ENCODE measurements at places on chromosomes 5 and 9.

GRCh38 chr5:171495122-171495700 is 75.8 kb downstream of the FGF18 start:
- no peaks in the 10 kb centered on the region for H3K4me1 ChIP-seq
- no peak overlapping the region for H3K4me3 ChIP-seq
- H3K36me3 ChIP-seq = no peaks in the 10 kb centered on the region
- no peaks in the 10 kb centered on the region for H3K27me3 ChIP-seq
- peak overlapping the region; percentile 63 for H3K27ac ChIP-seq

DNA sequence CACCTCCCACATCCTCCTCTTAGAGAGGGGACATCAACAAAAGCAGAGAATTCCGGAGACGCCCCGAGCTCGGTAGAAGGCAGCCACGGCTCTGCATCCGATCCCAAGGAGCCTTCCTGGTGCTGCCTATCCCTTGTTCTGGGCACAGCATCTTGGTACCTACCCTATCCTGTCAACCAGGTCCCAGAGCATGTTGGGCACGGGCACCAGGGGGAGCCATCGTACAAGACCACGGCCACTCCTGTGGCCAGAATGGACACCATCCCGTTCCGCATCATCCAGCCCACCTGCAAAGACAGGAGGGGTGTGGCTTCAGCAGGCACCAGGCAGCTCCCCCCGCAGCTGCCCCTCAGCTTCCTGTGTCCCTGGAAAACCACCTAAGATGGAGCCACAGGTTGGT is 62.7 kb upstream of the ZNF354A start:
- H3K27ac ChIP-seq = no peak overlapping the region
- no peak for DNase-seq
- no peak overlapping the region for H3K4me3 ChIP-seq
- no peaks in the 10 kb centered on the region for H3K4me1 ChIP-seq

DNA sequence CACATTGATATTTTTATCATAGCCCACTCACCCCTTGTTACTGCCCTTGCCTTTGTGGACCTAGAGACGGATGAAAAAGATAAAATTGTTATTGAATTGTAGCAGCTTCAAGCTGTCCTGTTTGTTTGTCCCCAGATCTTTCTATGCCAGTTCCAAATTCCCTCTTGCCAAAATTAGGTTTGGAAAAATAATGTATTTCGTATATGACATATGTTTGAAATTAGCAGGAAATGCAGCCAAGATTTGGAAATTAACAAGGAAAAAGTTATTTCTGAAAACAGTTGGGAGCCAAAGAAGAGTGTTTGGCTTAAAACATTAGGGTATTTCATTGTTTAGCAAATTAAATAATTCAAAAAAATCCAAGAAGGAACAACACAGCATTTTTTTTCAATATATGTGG is 33.5 kb downstream of the SPATA31D1 start:
- H3K36me3 ChIP-seq = no peaks in the 10 kb centered on the region
- H3K4me1 ChIP-seq = no peaks in the 10 kb centered on the region
- H3K27ac ChIP-seq = no peak overlapping the region
- DNase-seq = no peak
- H3K4me3 ChIP-seq = no peak overlapping the region

DNA sequence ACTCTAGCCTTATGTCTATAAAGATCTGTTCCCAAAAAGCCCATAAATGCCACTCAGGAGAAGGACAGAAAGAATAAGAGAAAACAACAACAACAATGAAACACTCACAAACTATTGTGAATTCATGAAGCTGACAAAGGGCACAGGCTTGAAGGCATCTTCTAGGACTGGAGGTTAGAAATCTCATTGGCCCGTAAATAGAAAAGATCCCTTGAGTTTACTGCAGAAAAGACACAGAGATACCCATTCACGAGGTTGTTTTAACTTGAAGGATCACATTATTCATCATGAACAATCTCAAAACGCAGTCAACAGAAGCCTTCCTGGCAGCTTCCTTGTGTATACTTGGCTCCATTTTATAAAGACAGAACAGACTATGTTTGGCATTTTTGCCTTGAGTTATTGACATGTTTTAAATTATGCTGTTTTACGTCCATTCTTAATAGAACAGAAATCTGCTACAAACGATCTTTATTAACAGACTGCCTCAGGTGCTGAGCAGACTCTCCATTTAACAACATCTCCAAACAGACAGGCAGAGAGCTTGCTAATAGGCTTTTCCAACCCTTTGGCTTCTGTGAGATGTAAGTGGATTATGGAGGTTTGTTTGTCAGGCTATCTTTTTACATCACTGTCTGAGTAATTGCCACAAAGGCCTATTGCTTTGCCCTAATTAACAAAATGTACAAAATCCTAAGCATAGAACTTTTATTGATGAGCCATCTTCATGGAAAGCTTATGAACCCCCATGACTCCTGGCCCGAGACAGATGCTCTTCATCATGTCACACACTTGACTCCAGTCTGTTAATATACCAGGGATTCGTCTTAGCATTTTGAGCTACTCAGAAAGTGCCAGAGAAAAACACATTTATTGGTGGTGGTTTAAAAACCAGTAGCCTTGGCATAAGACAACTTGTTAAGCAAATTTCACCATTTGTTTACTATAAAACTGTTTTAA is 735.3 kb upstream of the ZNF608 start:
- DNase-seq = no peak
- H3K4me1 ChIP-seq = peaks cover 3% of the 10 kb centered on the region
- no peak overlapping the region for H3K4me3 ChIP-seq
- no peak overlapping the region for H3K27ac ChIP-seq
- no peaks in the 10 kb centered on the region for H3K27me3 ChIP-seq

DNA sequence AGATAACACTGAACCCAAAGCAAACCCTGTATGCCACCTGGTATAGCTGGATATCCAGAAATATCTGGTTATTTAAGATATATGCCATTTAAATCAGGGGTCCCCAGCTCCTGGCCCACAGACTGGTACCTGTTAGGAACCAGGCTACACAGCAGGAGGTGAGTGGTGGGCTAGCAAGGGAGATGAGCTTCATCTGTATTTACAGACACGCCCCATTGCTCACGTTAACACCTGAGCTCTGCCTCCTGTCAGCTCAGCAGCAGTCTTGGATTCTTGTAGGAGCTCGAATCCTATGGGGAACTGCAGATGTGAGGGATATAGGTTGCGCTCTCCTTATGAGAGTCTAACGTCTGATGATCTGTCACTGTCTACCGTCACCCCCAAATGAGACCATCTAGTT is 646.6 kb downstream of the TLE4 start:
- DNase-seq = no peak
- no peaks in the 10 kb centered on the region for H3K36me3 ChIP-seq
- no peaks in the 10 kb centered on the region for H3K4me1 ChIP-seq
- no peaks in the 10 kb centered on the region for H3K27me3 ChIP-seq

DNA sequence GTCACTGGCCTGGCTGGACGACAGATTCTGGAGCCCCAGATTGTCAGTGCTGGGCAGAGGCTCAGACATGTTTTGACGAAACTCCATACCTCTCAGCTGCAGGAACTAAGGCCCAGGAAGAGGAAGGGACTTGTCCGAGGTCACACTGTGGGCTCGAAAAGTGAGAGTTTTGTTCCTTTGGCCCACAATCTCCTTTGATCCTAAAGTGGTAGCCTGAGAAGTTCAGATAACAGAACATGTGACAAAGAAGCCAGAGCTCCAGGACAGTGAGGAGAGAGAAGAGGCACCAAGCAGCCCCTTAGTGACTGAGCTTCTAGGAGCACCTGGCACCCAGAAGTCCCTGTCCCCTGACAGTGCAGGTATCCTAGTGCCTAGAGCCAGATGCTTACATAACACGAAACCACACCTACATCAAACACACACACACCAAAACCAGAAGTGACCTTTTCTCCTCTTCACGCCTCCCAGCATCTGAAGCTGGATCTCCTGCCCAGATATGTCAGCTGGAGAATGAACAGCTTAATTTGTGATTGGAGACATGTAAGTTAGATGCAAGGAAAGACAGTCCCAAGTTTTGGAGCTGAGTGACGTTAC is 88.9 kb downstream of the ADRB2 start:
- H3K4me3 ChIP-seq = no peak overlapping the region
- H3K4me1 ChIP-seq = no peaks in the 10 kb centered on the region
- DNase-seq = no peak
- H3K36me3 ChIP-seq = no peaks in the 10 kb centered on the region
- H3K27me3 ChIP-seq = no peaks in the 10 kb centered on the region

GRCh38 chr5:177361418-177362291 is 3.9 kb downstream of the RGS14 start:
- H3K4me3 ChIP-seq = no peak overlapping the region
- DNase-seq = no peak
- H3K4me1 ChIP-seq = no peaks in the 10 kb centered on the region
- no peaks in the 10 kb centered on the region for H3K27me3 ChIP-seq

GRCh38 chr9:122033775-122034373 is 59.2 kb downstream of the TTLL11 start:
- no peak for DNase-seq
- no peaks in the 10 kb centered on the region for H3K4me1 ChIP-seq
- H3K27me3 ChIP-seq = no peaks in the 10 kb centered on the region
- H3K36me3 ChIP-seq = no peaks in the 10 kb centered on the region
- no peak overlapping the region for H3K4me3 ChIP-seq
- no peak overlapping the region for H3K27ac ChIP-seq

DNA sequence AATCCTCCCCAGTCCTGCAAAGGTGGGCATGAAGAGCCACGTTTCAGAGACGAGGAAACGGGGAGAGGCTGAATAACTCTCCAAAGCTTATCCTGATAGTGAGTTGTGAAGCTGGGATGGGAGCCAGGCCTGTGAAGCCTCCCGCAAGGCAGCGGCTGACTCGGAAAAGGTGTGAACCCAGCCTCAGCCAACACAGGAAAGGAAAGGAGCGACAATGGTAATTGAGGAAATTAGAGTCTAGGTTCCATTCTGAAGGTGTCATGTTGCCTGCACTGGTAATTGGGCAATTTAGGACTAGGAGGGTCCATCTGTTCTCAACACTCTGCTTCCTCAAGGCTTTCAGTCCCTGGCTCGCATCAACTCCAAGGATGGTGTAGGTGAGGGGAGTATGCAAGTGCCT is 83.4 kb downstream of the LIFR start:
- H3K27me3 ChIP-seq = no peaks in the 10 kb centered on the region
- H3K36me3 ChIP-seq = no peaks in the 10 kb centered on the region

- DNase-seq = no peak
- peaks cover 6% of the 10 kb centered on the region for H3K4me1 ChIP-seq
- H3K36me3 ChIP-seq = no peaks in the 10 kb centered on the region
- H3K27me3 ChIP-seq = no peaks in the 10 kb centered on the region
Observed at GRCh38 chr5:110251366-110251765, 475.1 kb downstream of the TMEM232 start.

GRCh38 chr9:16519001-16519400 is 351.5 kb downstream of the BNC2 start:
- no peaks in the 10 kb centered on the region for H3K27me3 ChIP-seq
- no peak for DNase-seq

DNA sequence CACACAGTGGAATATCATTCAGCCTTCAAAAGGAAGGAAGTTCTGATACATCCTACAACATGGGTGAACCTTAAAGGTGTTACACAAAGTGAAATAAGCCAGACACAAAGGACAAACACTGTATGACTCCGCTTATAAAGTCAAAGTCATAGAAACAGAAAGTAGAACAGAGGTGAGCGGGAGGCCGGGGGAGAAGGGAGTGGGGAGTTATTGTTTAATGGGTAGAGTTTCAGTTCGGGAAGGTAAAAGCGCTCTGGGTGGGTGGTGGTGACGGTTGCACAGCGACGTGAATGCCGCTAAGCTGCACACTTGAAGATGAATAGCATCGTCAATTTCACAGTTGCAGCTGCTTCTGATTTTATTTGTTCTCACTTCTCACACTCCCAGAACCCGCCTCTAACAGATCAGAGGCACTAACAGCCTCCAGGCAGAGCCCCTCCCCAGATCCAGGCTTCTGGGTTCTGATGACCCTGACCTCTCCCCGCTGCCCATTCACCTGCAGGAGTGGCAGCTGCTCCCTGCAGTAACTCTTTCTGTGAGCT is 34.1 kb downstream of the BNIP1 start:
- H3K36me3 ChIP-seq = no peaks in the 10 kb centered on the region
- no peak overlapping the region for H3K4me3 ChIP-seq
- no peak overlapping the region for H3K27ac ChIP-seq
- no peaks in the 10 kb centered on the region for H3K27me3 ChIP-seq
- DNase-seq = no peak

- H3K27me3 ChIP-seq = no peaks in the 10 kb centered on the region
- H3K4me3 ChIP-seq = no peak overlapping the region
- peak; percentile 59 for DNase-seq
- H3K4me1 ChIP-seq = no peaks in the 10 kb centered on the region
Observed at GRCh38 chr9:121308765-121309164, 40.8 kb downstream of the GSN start.

GRCh38 chr9:680106-680505 is 161.4 kb upstream of the DMRT1 start:
- peak overlapping the region; percentile 45 for H3K27ac ChIP-seq
- H3K36me3 ChIP-seq = no peaks in the 10 kb centered on the region
- H3K4me1 ChIP-seq = no peaks in the 10 kb centered on the region
- H3K4me3 ChIP-seq = no peak overlapping the region

GRCh38 chr9:121322037-121322736 is 47.9 kb downstream of the STOM start:
- H3K36me3 ChIP-seq = peaks cover 22% of the 10 kb centered on the region
- no peak for DNase-seq
- peak overlapping the region; percentile 92 for H3K27ac ChIP-seq

DNA sequence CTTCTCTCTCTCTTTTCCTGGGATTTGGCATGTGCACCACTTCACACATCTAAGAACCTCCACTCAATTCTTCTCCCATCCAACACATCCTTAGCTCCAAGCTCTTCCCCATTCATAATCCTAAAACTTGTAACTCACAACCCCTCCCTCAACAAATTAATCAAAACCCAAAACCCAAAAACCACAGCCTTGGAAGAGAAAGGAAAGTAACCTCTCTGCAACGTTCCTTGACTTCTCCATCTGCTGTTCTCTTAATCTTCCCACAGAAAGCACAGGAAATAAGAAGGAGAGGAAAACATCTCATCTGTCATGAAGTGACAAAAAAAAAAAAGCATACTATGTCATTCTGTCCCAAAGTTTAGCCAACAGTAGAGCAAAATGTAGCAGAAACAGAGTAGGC is 66.2 kb downstream of the DRD1 start:
- H3K36me3 ChIP-seq = no peaks in the 10 kb centered on the region
- DNase-seq = no peak
- no peaks in the 10 kb centered on the region for H3K4me1 ChIP-seq
- no peak overlapping the region for H3K27ac ChIP-seq

DNA sequence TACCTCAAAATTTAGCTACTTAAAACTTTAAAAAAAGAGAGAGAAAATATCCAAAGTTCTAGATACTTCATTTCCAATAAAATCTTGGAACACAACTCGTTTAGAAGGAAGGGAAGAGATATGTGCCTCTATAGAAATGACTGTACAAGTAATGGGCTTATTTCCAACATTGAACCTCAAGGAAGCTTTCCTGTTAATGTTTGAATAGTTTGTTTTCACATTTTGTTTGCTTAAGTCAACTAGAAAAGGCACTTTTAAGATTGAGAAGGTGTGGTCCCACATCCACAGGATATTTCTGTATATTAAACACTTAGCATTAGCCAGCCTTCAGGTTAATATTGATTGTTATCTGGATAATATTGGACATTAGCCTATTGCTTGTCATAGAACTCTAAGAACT is 384.7 kb downstream of the PTPRD start:
- DNase-seq = no peak
- H3K4me3 ChIP-seq = no peak overlapping the region
- no peak overlapping the region for H3K27ac ChIP-seq
- no peaks in the 10 kb centered on the region for H3K36me3 ChIP-seq
- H3K4me1 ChIP-seq = no peaks in the 10 kb centered on the region
